ENCODE measurements at places on chromosomes 7 and 10.

DNA sequence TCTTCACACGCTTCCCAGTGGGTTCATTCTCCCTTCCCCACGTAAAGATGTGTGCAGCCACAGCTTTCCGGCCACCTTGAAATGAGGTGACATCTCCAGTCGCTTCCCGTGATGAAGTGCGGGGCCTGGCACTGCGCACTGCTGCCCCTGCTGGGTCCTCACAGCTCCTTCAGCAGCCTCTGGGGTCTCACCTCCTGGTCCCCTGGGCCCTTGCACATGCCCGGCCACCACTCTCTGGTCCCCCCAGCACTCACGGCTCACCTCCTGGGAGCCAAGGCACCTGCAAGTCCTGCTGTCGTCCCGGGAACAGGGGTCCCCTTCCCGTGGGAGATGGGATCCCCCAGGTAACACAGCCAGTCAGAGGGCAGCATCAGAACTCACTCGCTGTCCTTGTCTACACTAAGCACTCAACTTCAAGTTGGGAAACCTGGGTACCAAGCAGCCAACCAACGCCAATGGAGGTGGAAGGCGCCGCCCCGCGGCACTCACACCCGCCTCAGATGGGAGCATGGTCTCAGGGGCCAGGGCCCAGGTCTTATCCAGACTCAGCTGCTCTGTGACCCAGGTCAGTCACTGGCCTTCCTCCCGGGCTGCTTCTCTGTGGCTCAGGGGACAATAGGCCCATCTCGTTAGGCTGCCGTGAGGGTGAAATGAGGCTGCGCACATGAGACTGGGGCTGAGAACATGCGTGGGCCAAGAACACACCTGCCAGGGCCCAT is 176.2 kb downstream of the PTPRN2 start:
- DNase-seq, result no peak

- no peak for DNase-seq
Measured at GRCh38 chr10:26739071-26739631, 41.6 kb downstream of the PDSS1 start.

DNA sequence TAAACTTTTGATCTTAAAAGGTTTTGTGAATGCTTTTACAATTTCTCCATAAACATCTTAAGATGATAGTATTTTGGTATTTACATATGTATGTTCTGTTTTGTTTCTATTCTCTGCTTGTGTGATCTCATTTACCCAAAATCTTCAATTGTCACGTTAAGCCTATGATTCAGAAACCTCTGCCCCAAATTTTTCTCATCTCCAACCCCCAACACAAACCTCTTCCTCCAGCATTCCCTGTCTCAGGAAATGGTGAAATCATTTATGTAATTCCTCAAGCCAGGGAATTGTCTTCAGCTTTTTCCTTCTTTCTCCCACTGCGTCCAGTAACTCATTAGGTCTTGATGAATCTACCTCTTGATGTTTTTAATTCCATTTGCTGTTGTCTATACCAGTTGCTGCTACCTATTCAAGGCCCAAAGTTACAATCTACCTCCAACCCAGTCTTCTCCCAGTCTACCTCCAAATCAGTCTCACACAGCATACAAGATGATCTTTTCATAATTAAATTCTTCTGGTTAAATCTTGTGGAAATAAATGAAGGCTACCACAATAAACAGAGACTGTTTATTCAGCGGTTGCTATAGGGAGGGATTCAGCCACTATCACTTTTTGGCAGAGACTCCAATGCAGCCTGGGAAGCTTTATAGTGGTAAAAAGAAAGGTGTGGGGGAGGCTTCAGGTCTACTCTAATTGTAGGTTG is 5.8 kb downstream of the CFAP69 start:
- no peak for DNase-seq

GRCh38 chr7:69882269-69882668 is 284.0 kb downstream of the AUTS2 start:
- DNase-seq, result no peak

GRCh38 chr10:85643845-85644525 is 722.6 kb downstream of the GRID1 start:
- DNase-seq, result no peak

- no peak for DNase-seq
Measured at GRCh38 chr10:90579602-90580242, 278.1 kb downstream of the HTR7 start.

- no peak for DNase-seq
Measured at GRCh38 chr10:69685802-69686585, 55.9 kb downstream of the FAM241B start.

- no peak for DNase-seq
Measured at GRCh38 chr10:89625041-89625765, 19.8 kb downstream of the PANK1 start.

GRCh38 chr7:30717181-30717580 is 34.8 kb upstream of the INMT start:
- no peak for DNase-seq

DNA sequence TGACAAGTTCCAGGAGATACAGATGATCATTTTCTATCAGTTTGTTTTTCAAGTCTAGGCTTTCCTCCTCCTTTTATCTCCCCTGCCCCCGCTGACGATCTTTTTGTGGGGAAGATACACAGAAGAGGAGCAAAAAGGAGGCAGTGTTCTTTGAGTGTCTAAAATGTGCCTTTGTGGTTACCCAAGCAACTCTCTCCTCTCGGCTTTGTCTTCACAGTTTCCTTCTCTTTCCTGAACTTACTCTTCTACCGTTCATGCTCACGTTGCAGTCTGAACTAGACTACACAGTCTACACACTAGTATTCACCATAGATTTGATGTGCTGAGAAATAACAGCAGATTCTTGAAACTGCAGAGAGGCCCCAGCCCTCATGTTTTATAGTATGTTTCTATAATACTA is 23.6 kb downstream of the CEP41 start:
- DNase-seq, result no peak

GRCh38 chr7:54426406-54426805 is 115.8 kb upstream of the VSTM2A start:
- DNase-seq, result no peak

GRCh38 chr10:62284221-62284620 is 15.6 kb upstream of the RTKN2 start:
- DNase-seq, result no peak

- no peak for DNase-seq
Measured at GRCh38 chr10:79322616-79323543, 24.4 kb upstream of the PPIF start.

DNA sequence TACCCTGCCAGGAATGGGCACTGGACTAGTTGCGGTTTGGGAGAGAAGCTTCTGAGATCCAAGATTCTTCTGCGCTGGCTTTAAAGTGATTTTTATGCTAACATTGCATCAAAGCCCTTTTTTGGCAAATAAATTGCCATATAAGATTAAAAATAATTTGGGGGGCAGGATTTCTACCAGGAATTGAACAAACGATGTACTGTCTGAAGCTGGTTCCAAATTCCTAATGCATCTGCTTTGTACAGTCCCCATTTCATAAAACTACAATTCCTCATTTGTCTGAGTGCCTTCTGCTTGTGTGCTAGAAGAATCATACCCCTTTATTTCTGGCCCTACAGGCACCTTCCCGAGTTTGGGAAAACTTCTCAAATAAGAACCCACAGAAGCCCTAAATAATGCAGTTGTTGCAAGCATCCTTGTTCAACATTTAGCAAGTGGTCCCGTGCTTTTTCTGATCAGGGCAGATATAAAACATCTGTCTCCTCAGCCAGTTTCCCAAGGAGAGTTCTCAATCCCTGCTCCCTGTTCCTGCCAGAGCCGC is 349.7 kb downstream of the PTEN start:
- DNase-seq, result no peak

DNA sequence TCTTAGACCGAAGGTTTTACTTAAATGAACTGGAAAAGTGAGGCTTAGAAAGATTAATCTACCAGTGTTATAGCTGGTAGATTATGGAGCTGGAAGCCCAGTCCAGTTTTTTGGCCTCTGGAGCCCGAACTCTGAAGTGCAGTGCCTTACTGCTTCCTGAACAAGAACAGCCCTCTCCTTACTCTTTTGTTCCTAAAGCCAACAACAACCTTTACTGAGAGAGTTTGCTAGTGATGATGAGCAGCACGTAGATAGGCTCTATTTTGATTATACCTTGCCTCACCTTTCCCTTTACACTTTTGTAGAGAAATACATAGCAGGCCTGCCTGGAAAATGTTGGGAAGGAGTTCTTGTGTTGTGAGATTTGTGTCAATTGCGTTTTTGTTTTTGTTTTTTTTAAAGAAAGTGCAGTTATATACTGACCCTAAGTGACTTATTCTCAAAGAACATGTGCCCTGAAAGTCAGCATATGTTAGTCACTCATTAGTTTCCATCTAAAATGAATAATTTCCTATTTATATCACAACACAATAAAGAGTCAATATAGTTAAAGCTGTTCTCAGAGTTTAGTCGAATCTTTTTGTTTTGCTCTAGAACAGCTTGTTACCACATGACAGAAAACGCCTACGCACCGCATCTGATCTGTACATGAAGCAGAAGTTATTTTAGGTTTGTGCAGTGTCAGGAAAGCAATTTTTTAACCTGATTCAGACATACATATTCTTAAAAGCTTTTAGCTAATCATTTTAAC is 33.0 kb downstream of the PLEKHA1 start:
- no peak for DNase-seq

DNA sequence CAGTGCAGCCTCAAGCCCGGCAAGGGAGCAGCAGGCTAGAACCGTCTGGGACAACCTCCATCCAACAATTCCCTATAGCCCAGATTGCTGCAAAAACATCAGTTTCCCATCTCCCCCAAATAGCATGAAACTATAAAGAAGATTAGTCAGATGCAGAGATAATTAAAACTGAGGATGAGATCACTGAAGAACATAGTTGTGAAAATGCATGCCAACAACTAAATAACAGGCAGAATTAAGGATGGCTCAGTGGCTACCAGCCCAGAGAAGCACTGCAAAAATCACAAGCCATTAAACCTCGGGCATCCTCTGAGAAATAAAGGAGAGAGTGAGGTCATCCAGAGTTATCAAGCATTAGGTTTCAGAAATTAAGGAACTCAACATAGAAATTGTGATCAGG is 427.1 kb downstream of the TNS3 start:
- no peak for DNase-seq

- no peak for DNase-seq
Measured at GRCh38 chr7:22613496-22613895, 113.5 kb upstream of the IL6 start.

DNA sequence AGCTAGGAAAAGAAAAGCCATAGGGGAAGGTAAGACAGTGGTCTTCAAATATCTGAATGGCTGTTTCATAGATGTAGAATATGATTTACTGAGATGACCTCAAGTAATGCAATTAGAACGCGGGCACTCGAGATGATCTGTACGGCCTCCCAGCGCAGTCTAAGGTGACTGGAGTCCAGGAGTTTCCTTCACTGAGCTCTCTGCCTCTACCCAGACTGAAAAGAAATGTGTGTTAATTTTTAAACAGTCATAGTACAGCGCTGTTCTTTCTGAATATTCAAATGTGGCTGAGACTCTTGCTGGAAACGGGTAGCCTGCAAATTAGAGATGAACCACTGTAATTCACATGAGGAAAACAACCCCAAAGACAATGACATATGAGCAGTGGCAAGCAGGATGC is 562.4 kb upstream of the AUTS2 start:
- DNase-seq, result no peak

Data from CMK (cell line).